ENCODE measurements at places on chromosomes 2 and 18.

DNA sequence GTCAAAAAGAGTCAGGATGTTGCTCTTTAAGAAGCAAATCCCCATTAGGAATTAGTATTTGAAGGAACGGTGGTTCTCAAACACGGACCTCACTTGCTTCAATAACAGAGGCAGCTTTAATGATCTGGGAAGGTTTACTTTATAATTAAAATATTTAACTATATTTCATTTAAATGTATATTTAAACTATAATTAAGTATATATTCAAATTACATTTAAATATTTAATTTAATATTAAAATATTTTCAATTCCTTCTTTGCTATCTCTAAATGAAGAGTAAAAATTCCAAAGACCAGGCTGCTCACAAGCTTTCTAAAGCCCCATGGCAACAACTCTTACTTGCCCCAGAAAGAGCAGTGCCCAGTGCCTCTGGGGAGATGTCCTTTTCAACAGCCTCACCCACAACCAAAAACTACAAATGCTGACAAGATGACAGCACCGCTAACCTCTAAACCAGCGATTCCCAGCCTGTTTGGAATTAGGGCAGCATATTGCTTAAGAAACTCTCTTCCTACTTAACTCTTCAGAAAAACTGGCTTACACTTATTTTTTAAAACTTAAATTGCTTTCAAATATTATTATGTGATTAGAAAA is 62.9 kb upstream of the POU3F3 start:
- no peak for DNase-seq

- no peak for DNase-seq
These were observed 717.9 kb upstream of the SLC8A1 start for GRCh38 chr2:41169744-41170143.

- no peak for DNase-seq
These were observed 277 bp upstream of the INPP1 start for GRCh38 chr2:190343089-190343535.

DNA sequence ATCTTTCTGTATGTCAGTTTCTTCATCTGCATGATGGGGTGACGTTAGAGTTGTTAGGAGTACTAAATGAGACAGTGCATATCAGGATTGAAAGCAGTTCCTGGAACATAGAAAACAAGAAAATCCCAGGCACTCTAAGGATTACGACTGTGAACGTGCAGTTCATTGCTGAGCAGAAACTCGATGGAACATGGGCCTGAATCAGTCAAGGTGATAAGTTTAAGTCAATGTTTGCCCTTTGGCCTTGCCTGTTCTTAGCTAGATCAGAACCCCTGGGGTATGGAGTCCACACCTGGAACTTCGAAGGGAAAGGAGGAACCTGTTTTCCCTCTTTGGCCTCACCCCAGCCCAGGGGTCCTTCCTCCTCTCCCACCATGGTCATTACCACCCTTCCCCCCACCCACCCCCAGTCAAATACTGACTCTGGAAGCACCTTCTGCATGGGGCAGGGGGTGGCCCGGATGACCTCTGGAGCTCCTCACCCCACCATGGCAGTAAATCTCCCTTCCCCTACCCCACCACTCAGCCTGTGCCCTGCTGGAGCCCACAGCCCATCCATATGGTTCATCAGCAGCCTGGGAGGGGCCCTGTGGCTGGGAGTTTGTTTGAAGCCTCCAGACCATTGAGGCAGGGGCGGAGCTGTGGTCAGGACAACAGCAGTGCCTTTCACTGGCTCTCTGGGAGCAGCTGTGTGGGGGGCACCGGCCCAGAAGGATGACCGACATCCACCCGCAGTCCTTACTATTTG is 164.1 kb downstream of the SMAD7 start:
- DNase-seq, result no peak

- no peak for DNase-seq
These were observed 96.4 kb upstream of the DDX18 start for GRCh38 chr2:117718048-117718447.

DNA sequence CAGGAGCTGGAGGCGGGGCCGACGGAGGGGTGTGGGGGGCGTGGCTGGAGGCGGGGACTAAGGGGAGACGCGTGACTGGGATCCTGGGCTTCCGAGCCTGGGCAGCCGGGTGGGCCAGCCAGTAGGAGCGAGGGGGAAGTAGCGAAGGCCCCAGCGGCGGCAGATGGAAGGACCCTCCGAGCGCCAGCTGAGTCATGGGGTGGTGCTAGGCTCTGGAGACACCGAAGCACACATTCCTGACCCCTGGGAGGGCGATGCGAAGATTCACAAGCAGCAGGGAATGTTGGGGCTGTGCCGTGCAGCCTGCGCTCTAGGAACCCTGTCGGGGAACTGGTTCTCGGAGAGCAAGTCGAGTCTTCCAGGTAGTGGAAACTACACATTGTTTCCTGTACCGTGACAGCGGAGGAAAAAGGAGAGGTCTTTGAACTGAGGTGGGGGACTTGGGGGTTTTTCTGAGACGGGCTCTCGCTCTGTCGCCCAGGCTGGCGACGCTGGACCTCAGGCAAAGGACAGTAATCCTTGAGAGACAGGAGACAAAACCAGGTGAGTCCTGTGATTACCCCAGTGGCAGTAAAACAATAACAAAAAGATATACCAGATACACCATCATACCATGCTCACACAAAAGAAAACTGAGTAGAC is 650 bp upstream of the AFG3L2 start:
- no peak for DNase-seq
